Glutamatergic neuron (in vitro differentiated cells): ENCODE measurements at places on chromosomes 16 and 17. TPM values are rescaled to one million over a fixed set of nuclear protein-coding genes. Genes with fewer than 3 reads are reported as not detected.

DNA sequence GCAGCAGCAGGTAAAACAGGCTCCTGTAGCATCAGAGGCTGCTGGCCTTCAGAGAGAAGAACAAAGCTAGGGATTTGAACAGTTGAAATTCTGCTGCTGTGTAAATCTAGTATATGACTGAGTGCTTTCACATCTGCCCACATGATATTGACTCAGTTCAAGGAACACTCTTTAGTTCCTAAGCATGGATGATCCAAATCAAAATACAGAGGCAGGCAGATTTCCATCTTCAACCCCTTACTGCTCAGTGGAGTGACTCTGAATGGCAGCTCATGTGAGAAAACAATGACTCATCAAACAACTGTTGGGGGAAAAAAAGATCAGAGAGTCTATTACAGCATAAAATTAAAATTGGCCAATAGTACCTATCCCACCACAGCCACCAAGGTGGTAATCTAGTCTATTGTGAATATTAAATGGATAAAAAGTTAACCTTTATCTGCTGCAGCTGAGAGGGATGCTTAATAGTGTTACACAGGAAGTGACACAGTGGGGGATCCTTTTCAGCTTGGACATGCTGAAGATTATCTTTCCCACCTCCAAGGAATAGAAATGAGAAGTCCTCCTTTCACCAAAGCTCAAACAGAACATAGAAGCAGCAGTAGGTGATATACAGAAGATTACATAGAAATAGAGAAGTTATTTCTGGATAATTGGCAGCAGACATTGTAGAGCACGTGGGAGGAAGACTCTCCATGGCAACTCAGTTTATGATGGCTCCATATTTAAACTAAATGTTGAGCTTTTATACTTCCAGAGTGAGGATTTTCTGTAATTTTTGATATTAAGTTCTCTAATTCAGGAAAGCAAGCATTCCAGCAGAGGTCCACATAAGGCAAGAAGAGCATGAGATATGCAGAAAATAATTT is 239.7 kb upstream of the ERCC4 start:
- DNase-seq, result no peak

DNA sequence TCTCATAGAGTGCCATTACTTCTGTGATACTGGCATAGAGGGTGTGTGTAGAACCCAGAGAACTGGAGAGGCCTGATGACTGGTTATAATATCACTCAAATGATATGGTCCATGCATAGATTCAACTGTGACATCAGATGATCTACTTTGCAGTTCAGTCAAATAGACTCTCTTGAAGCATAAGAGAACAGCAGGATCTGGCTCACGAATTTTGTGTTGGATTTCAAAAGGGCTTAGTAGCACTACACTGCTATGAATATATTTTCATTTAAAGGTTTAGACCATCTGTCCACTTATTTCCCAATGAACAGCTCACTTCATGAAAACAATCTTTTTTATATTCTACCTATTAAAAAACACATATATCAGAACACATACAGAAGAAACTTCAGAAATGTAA is 119.7 kb downstream of the KIF2B start:
- DNase-seq, result no peak

DNA sequence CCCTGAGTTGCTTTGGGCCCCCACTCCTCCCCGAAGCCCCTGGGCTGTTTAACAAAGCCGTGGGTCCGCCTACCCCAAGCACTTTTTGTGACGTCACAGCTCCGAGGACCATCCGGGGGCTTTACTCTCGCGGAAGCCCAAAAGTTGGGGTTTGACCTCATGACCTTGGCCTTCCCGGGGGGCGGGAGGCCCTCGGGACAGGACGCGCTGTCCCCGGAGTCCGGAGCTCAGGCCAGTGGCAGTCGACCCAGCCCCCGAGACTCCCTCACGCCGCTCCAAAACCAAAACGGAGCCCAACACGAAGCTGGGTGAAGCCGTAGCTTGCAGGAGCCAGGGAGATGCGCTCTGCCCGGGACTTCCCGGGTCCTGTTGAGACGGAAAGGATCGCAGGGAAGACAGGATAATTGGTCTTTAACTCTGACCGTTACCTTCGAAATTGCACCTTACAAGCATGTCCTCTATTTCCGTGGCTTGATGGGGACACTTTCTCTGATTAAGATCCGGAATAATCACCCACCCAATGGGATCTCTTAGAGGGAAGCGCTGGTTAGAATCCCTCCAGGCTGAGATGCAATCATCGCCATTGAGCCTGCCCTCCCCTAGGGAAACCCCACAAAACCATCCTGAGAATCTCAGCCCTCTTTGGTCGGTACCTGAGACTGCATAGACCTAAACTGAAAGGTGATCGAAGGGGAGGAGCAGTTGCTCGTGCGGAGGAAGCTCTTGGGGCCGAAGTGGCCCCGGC is 4.9 kb upstream of the SOX9 start:
- peak; percentile 31 for DNase-seq

DNA sequence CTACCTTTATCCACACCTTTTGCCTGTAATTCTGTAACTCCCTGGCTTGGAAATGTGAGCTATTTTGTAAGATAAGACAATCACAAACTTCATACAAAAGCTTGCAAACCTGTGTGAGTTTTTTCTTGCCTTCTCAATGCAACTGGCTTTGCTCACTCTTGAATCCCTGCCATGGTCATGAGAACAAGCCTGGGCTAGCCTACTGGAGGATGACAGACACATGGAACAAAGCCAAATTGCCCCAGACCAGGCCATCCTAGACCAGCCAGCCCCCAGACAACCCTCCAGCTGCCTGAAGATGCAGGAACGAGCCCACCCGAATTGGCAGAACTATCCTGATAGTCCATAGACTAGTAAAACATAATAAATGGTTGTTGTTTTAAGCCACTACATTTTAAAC is 466.6 kb upstream of the ERCC4 start:
- no peak for DNase-seq

DNA sequence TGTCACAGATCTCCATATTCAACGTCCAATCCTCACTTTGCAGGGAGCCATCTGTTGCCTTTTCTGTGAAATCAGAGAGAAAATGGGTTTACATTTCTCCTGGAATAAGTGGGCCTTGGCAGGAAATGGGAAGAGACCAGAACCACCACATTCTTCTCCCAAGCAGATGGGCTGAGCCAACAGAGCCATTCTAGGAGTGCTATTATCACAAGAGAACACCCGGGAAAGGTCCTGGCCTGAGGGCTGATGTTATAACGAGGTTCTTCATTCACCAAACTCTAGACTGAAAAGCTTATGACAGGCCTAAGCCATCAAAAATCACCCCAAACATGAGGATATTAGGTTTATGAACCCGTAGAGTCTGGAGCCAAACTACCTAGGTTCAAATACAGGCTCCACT is 64.7 kb downstream of the TOM1L2 start:
- no peak for DNase-seq

GRCh38 chr17:17469996-17470395 is 6.8 kb upstream of the MED9 start:
- DNase-seq, result no peak

DNA sequence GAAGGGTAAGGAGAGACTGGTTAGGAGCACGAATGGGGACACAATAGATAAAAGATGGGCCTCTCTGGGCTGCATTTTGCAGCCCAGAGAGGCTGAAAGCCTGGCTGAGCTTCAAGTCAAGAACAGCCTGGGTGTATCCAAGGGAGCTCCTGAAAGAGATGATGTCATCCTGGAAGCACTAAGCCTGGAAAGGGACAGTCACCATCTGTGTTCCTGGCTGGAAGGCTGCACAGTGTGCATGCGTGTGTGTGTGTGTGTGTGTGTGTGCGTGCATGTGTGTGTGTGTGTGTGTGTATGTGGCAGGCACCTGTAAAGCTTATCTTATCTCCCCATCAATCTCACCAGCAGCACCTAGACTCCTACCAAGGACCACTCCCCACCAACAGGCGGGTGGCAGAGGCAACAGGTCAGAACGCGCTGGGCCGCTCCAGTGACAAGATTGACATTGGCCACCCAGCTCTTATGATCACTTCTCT is 44.1 kb downstream of the COG7 start:
- peak; percentile 77 for DNase-seq

- no peak for DNase-seq
Observed at GRCh38 chr17:18371455-18371854, 6.1 kb upstream of the EVPLL start.

GRCh38 chr16:74844041-74844980 is 69.7 kb upstream of the FA2H start:
- no peak for DNase-seq

- peak; percentile 19 for DNase-seq
Observed at GRCh38 chr16:66695935-66696668, 441 bp downstream of the CMTM4 start.

- no peak for DNase-seq
Observed at GRCh38 chr16:86167061-86167460, 268.1 kb downstream of the IRF8 start.

DNA sequence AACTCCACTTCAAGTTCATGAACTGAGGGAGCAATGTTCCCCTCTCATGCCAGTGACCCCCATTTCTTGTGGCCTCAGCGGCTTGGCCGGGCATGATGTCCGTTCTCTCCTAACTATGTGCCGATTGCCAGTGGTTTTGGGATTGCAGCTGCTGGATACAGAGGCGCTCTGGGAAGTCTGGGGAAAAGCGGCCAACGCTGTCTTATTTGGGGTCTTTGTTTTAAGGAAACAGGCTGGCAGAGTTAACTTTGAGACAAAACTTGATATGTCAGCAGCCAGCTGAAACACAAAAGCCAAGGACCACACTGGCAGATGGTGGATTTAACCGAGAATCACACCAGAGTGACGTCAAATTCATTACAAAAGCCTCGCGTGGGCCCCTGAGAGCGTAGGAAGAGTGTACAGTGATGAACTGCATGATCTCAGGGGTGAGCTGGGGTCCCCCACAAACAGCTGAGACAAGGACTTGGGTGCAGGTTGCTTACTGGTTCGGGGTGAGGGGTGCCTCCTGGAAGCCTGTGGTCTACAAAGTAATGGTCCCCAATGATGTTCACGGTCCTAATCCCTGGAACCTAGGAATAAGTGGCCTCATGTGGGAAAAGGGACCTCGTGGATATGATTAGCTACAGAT is 180.4 kb downstream of the IRF8 start:
- no peak for DNase-seq

DNA sequence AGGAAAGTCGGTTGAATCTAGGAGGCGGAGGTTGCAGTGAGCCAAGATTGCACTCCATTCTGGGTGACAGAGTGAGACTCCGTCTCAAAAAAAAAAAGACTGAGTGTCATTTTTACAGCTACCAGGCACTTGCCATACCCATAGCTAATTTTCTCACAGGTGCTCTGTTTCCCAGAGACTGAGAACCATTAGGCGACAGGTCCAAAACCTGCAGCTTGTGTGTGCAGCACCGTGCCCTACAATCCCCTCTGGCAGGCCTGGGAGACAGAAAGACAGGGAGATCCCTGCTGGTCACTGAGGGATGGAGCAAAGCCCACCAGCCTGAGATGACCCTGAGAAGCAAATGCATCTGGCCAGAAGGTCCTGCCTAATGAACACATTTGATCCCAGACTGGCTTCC is 2.7 kb downstream of the TFAP4 start:
- no peak for DNase-seq

- peak; percentile 72 for DNase-seq
Observed at GRCh38 chr17:44222112-44222869, 2.8 kb upstream of the UBTF start.

DNA sequence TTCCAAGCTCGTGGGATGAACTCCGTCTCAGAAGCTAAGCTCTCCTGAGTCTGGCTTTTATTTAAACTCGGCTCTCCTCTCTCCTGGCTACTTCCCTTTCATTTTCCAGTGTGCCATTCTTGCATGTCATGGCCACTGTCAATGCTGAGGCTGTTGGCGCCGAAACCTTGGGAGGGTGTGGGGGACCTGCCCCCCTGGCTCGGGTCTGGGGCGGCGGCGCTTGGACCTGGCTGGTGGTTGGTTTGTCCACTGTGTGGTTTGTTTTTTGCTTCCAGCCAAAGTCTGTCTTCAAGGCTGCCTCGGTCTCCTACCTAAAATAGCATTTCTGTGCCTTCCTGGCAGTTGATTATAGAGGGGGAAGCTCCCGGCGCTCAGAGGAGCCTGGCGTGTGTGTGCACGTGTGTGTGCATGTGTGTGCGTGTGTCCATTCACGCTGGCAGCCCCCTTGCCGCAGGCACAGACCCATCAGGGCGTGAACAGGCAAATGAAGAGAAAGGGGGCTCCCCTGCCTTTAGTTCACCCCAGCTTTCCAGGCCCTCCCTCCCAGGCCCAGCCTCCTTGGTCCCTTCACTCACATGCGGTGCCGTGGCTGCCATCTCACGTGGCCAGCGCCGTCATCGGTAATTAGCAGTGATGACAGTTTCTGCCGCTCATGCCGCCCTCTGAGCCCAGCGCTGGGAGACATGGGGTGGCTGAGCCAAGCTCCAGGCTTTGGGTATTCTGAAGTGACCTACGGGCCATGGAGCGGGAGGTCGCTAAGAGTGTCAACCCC is 179.9 kb downstream of the SEC14L1 start:
- DNase-seq, result peak; percentile 16

DNA sequence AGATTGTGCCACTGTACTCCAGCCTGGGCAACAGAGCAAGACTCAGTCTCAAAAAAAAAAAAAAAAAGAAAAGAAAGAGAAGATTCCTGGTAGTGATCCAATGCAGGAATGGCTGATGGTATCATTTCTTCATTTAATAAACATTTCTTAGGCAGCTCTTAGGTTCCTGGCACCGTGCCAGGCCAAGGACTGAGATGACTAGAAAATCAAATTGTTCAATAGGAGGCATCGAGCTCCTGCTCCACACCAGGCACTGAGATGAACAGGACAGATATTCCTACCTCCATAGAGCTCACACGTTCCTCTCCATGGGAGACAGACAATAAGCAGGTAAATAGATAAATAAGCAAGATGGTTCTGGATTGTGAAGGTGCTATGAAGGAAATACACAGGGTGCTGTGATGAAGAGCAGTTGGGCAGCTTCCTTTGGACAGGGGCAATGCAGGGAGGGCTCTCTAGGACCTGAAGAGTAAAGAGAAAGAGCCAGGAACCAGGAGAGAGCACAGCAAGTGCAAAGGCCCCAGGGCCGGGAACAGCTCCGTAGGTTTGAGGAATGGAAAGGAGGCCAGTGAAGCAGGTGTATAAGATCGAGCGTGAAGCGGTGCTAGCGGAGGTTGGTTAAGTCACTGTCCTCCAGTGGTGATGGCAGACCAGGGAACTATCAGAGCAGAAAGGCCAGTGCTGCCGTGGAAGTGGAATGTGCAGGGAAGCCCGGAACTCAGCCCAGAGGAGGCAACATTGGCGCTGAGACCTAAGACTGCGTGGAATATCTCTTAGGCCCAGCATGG is 26.5 kb upstream of the CRHR1 start:
- DNase-seq, result no peak

GRCh38 chr16:80788027-80788426 is 16.4 kb downstream of the CDYL2 start:
- no peak for DNase-seq

- DNase-seq, result no peak
Observed at GRCh38 chr16:48176635-48177408, 21.0 kb upstream of the ABCC12 start.

GRCh38 chr17:29331075-29331707 is 37.2 kb upstream of the NUFIP2 start:
- DNase-seq, result no peak

The GP1BA gene
- total RNA-seq, result 0.47 TPM

The SCIMP gene
- not detected for total RNA-seq

The SCRN2 gene
- total RNA-seq, result 39.1 TPM

The DPEP2 gene
- total RNA-seq, result not detected

The EPX gene
- total RNA-seq, result not detected

The MYH13 gene
- not detected for total RNA-seq

The KRT16 gene
- total RNA-seq, result not detected

The HOXB4 gene
- not detected for total RNA-seq

The GLTPD2 gene
- total RNA-seq, result not detected

The LLGL2 gene
- total RNA-seq, result 4.8 TPM

The DHODH gene
- total RNA-seq, result 9.1 TPM
